ENCODE measurements at places on chromosomes 16 and 17. TPM values are rescaled to one million over a fixed set of nuclear protein-coding genes. Genes with fewer than 3 reads are reported as not detected.

DNA sequence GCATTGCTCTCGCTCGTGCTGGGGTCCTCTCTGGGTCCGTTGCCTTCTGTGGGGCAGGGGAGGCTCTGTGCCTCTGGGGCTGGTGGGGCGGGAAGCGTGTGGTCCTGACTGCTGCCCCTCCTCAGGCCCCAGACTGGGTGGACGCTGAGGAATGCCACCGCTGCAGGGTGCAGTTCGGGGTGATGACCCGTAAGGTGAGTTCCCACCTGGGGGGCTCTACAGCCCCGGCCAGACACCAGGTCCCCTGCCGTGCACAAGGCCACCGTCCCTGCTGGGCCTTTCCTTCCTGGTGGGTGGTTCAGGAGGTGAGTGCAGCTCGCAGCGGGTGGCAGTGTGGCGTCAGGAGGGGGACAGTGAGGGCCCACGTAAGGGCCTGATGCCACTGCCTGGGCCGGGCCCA lies 6.7 kb downstream of the HGS start:
- no peak for DNase-seq

DNA sequence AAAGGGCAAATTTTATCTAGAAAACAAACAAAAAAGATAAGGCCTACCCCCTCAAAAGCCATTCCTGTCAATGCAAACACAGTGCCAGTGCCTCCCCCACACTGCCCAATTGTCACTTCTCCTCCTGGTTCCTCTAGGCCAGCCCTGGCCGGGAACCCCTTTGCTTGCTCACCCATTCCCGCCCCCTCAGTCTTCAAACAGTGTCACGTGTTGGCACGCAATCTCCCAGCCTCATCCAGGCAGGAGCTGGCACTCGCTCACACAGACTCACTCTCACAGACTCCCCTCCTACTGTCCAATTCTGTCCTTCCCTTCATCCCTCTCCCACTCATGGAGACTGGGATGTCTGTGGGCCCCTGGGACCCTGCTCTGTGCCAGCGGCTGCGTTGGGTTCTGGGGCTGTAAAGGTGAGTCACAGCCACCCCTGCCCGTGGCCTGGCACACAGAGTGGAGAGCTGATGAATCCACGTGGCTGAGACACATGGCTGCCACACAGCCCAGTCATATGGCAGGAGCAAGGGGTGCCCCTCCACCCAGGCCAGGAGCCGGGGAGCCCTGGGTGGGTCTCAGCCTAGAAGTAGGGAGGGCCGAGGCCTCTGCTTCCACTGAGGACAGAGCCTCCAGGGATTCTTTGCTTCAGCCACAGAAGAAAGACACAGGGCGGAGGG lies 54.8 kb downstream of the VAC14 start:
- peak; percentile 80 for DNase-seq

DNA sequence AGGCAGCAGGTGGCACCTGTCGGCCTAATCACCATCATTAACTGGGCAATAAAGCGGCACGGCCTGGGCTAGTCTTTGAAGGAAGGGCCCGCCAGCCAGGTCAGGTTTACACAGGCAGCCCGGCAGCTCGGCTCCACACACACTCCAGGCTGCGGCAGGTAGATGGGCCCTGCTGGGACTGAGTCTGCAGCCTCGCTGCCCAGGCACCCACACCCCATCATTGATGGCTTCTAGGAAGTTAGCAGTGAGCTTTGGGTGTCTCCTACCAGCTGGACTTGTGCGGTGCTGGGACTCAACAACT lies 6.8 kb upstream of the FOXN1 start:
- no peak for DNase-seq

The ABI3 gene
- total RNA-seq: 8.5 TPM

DNA sequence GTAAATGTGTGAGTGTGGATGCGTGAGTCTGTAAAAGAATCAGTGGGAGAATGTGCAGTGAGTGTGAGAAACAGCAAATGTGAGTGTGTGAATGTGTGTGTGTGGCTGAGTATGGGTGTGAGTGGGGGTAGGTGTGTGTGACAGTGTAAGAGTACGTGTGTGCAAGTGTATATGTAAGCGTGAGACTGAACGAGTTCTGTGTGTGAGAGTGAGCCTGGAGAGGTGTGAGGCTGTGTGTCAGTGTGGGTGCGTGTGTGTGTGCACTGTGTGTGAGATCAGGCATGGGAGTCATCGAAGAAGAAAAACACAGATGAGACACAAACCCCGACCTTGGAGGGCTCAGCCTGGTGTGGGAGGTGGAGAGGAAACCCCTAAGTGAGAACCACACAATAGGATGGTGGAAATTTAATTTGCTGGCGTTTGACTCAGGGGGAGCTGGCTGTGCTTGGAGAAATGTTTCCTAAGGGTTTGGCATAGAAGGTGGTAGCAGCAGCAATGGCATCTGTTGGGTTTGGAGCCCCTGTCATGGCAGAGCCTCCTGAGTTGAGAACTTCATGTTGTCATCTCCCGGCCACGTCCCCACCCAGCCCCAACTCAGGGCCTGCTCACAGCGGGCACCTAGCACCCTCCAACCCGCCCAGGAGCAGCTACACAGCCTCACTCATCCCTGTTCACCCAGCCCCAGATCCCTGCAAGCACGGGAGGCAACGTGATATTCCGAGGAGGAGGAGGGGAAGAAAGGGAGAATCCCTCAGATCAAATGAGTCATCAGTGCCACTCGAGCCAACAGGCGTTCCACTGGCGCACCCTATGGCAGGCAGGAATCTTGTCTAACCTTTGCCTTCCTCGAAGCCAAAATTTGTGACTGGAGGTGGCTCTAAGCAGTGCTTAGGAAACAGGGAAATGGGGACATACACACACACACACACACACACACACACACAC lies 14.3 kb upstream of the NUBP1 start:
- no peak for DNase-seq

DNA sequence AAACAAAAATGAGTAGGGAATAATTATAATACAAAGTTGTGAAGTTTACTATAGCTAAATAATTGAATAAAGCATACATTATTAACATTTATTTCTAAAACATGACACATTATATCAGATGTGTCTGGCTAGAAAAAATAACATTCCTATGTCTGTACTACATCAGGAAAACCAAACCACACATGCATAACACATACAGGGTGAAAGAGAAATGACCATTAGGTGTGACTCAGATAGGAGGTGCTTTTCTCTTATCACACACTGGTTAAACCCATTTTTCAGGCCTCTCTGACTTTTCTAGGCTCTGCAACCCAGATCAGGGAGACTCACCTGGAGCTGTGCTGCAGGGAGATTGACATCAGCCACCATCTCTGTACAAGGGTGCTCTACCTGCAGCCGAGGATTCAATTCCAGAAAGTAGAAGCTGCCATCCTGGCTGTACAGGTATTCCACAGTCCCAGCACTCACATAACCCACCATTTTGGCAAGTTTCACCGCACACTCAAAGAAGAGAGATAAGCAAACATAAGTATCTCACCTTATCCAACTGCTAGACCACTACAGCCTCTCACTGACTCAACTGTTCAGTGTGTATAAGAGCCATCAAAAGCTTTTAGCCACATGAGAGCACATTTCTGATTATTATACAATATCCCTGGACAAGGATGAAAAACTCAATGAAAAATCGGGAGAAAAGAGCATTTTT lies 116.6 kb upstream of the C17orf78 start:
- DNase-seq: no peak

The DNAAF8 gene
- 0.31 TPM for total RNA-seq

DNA sequence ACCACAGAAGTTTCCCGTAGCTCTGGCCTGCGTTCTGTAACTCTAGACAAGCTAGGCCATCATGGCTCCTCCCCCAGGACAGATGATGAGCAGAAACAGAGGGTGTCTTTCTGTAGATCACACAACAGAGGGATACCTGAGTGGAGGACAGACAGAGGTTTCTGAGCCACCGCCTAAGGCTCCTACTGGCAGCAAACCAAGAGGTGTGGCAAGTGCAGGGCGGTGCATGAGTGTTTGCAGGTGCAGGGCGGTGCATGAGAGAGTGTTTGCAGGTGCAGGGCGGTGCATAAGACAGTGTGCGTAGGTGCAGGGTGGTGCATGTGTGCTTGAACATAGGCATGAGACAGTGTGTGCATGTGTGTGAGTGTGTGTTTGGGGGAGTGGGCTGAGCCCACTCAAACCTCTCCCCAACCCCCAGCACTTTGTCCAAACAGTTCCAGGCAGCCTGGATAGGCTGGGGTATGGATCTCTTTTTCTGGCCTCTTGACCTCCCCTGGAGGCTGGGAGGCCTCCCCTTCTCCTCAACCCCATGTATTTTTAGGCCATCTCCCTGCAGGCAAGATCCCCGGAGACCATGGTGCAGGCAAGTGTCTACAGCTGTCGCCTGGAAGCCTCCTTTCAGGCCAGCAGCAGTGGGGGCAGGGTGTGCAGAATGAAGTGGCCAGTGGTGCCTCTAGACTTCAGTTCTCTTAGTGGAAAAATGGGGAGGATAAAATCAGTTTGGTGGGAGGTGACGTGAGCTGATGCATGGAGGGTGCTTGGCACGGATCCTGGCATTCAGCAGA lies 53.4 kb upstream of the CBX4 start:
- DNase-seq: no peak

- DNase-seq: no peak
Measured at GRCh38 chr17:12995106-12995895, 22.5 kb downstream of the ELAC2 start.

The SCNN1B gene
- 2.3 TPM for total RNA-seq

The CNTNAP4 gene
- total RNA-seq: 0.76 TPM

The UMOD gene
- total RNA-seq: not detected

The KLHL10 gene
- not detected for total RNA-seq

DNA sequence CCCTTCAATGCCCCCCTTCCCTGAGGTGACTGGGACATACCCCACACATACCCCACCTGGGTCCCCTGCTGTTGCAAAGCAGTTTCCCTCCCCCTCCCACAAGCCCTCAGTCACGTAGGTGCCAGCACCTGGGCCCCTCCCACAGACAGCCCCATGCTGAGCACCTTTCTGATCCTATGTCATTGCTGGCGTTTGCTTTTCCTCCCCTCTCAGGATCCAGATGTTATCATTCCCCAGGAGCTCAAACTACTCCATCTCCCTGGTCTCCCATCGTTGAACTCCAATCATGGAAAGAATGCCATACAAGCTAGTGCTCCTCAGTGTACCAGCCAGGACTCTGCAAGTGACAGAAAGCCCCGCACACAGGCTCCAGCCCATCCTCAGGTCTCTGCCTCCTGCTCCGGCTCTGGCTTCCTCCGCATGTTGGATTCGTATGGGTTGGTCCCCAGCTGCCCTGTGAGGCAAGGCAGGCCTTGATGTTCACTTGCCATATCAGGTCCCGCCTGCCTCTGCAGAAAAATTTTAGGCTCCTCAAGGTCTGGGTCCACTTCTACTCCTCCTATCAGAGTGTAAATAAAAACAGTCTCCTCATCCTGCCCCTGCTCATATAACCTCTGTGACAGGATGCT lies 31.4 kb upstream of the MED9 start:
- DNase-seq: no peak
